ENCODE measurements at places on chromosomes 4 and X.
A peak's percentile ranks its signal among the peaks of the same experiment; 100 is the strongest.

DNA sequence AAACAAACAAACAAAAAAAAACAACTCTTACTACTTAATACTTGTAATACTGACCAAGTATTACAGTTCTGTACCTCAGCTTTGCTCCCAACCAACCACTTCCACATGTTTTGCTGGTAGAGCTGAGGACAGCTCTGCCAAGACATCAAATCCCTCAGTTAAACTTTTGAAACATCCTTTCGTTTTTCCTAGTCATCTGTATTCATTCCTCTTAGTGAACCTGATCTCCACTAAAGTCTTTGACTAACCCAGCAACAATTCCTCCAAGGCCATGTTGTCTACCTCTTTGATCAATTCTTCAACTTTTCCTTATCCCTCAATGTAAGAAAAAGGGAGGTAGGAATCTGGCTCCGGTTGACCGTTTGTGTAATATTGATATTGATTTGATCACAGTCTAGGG lies 247.5 kb downstream of the ARHGAP24 start:
- DNase-seq: no peak

DNA sequence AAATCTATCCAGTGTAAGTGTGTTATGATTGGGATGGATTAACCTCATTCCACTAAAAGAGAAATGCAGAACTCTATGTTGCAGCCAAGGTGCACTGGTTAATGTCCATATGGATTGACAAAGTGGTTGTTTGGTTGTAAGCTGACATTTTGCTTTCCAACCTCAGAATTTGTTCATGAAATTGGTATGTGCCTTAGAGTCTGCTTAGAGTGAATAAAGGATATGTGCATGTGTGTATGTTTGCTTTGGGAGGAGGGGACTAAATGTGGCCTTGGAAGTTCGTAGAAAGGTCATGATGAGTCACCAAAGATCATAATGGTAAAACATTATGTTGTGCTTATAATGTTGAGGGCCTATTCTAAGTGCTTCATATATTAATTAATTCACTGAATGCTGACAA lies 44.1 kb upstream of the MBNL3 start:
- DNase-seq: no peak

- DNase-seq: peak; percentile 37
Measured at GRCh38 chr4:66575008-66575696, 904.9 kb upstream of the EPHA5 start.

DNA sequence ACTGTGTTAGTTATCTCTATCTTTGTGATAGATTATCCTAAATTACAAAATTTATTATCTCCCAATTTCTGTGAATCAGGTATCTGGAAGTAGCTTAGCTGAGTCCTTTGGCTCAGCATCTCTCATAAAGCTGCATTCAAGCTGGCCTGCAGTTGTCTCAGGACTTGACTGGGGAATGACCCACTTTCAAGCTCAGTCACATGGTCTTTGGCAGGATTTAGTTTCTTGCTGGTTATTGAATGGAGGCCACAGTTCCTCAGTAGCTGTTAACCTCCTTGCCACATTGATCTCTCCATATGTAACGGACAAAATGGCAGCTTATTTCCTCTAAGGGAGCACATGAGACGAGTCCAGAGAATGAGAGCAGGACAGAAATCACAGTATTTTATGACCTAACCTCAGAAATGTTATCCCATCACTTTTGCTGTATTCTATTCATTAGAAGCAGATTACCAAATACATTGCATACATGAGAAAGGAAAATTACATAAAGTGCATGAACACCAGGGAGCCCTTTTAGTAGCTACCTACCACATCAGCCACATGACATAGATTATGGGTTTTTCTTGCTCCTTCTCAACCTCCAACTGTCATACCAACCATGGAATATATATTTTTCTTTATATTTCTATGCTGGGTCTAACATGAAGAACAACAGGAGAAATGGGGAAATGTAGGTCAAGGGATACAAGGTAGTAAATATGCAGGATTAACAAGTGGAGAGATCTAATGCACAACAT lies 730.1 kb downstream of the CCSER1 start:
- DNase-seq: no peak

DNA sequence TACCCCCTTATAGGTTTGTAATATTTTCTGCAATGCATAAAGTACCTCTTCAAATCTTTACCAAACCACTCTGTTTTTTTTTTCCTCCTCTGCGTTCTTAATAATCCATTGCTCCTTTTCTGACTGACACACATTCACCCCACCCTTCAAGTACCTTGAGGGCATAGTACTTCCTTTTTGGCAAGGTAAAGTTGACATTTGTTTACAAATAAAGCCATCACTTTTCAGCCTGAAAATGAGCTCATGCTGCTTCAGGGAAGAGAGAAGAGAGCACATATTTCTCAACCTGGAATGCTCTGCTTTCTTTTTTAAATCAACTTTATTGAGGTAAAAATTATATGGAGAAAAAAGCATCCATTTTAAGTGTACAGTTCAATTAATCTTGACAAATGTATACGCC lies 113.9 kb downstream of the AGTR2 start:
- DNase-seq: no peak

GRCh38 chrX:40952855-40953254 lies 132.4 kb upstream of the USP9X start:
- DNase-seq: no peak

DNA sequence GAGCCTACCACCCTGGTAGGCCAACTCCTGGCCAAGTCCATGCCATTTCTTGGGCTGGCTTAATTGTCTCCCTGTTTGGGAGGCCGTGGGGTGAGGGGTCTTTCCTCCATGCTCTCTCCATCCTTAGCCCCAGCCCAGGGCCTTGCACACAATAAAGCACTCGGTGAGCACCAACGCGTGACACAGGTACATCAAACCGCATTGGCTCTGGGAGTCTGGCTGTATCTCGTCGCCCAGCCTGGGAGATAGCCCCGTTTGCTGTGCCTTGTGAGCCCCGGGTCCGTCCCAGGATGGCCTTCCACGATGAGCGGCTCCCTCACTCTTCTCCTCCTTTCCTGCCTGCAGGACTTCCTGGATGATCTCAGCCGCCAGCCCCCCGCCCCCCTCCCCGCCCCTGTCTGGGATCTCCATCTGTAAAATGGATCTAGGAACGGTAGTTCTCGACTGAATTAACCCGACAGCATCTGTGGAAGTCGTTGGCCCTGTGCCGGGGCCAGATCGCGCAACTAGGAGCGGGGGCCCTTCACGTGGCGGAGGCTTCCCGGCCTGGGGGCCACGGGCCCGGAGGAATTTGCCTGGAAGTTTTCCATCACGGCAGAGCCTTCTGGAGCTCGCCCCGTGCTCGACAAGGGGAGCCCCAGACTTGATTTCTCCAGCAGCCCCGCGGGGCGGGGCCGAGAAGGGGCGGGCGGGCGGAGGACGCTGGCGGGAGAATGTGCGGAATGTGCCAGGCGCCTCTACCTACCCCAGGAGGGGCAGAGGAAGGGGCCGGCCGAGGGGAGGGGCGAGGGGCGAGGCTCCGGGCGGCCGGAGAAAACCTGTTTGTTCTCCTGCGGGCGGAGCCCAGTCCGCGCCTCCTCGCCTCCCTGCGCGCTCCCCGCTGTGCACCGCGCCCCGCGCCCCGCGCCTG lies at the start of gene ZNF185:
Gene ZNF185 (plus strand): TSS at position 846 of the 910 bp plus-strand sequence. CDS start 16,423 bp downstream, outside the sequence.
- DNase-seq: no peak

- no peak for DNase-seq
Measured at GRCh38 chr4:33187035-33187434, 2466.9 kb downstream of the PCDH7 start.

DNA sequence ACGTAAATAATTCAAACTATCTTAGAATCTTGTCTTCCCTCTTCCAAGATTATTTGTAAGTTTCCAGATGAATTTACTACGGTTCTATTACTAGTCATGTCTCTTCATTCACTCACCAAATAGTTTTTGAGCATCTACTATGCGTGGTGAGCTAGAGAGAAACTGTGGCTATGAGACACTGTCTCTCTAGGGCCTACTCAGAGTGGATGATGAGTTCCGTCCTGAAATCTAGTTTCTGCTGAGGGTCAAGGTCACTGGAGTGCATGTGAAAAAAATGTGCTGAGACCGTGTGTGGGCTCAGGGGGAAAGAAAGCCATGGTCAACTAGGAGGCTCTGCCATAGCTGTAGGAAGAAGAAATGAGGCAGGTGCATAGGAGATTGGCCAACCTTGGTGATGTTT lies 320.2 kb upstream of the GATB start:
- no peak for DNase-seq

DNA sequence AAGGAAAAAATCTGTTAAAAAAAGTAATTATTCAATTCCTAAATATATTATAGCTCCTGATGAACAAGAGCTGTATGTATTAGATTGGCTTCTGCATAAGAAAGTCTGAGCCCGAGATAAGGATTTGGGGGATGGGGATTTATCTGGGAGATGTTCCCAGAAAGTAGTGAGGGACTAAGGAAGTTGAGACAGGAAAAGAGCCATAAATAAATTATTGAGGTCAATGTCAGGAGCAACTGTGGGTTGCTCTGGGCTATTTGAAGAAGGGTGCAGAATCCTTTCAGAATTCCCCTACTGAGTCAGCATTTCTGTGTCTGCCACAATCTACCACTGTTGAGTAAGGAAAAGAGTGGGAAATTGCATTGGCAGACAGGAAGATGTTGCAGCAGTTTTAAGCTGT lies 3.1 kb upstream of the TDO2 start:
- DNase-seq: peak; percentile 89

DNA sequence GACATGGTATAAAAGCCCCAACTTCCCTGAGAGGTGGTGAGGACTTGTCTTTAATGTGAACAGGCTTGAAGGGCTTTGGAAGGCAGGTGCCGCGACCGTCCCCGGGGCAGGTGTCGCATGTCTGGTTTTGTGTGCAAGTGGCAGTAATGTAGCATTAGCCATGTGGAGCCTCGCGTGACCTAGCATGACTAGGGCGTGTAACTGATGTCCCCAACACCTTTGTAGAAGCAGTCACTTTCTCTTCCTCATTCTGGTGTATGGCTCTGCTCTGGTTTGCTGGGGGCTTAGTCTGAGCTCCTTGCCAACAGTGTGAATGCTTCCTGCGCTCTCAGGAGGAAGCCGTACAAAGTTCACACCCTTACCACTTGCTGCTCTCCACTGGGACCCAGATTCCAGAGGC lies 145.7 kb downstream of the AMMECR1 start:
- DNase-seq: no peak

- no peak for DNase-seq
Measured at GRCh38 chr4:166277853-166278252, 404.8 kb downstream of the TLL1 start.

GRCh38 chr4:71944956-71945355 lies 86.8 kb upstream of the NPFFR2 start:
- no peak for DNase-seq

GRCh38 chr4:24330573-24330972 lies 253.8 kb downstream of the DHX15 start:
- DNase-seq: peak; percentile 55

DNA sequence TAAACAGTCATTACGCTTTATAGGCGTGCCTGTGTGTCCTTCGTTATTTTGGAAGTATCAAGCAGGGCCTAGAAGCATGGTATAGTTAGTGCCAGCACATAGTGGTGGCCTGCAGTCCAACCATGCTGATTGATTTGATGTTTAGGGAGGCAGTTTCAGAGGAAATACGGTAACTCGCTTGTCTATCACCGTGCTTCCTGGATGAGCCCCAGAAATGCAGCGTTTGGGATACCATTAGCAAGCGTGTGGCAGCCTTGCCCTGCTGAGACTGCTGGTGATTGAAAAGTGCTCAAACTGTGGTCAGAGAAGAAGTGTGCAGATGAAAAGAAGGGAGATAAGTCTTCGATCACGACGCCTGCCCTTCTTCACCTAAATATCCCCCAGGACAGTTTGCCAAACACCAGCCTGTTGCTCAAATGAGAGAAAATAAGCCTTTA lies 158.4 kb downstream of the CHIC2 start:
- DNase-seq: peak; percentile 73

DNA sequence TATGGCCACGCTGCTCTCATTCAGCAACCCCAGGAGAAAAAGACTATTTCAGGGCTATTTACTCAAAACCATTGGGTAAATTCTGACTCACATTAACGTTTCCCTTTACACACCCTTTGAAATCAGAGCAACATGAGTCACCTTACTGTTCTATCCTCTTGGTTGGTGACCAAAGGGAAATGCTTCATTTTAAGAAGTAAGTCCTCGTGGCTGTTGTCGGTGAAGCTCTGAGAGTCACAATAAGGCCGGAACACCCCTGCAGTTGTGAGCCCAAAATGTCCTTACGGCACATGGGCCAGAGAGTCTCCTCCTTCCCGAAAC lies 56.3 kb upstream of the SPRY1 start:
- DNase-seq: peak; percentile 66

GRCh38 chr4:168541266-168541953 lies 44.6 kb downstream of the PALLD start:
- peak; percentile 48 for DNase-seq

DNA sequence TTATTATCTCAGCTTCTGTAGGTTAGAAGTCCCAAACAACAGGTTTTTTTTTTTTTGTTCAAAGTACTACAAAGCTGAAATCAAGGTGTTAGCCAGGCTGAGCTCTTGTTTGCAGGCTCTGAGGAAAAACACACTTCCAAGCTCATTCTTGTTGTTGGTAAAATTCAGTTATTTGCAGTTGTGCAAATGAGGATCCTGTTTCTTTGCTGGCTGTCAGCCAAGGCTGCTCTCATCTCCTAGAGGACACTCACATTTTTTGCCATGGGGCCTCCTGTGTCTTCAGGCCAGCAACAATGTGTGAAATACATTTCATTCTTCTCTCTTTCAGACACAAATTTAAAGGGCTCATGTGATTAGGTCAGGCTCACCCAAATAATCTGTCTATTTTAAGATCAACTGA lies 60.3 kb upstream of the HSD17B10 start:
- DNase-seq: peak; percentile 41

DNA sequence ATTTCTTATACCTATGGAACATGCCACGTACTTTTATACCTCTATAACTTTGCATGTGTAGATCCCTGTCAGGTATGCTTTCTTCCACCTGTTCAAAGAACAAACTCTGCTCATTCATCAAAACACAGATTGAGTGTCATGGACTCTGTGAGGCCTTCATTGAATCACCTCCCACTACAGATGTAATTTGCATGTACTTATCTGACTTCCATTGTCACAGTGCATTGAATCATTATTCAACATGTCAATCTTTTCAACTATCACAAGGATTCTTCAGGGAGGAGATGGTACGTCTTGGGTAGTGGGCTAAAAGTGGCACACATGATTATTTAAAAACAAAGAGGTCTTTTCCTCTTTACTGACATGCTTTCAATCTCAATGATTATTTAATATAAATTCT lies 24.1 kb downstream of the SPOCK3 start:
- no peak for DNase-seq

GRCh38 chrX:112696481-112696880 lies 16.7 kb upstream of the LHFPL1 start:
- DNase-seq: no peak

DNA sequence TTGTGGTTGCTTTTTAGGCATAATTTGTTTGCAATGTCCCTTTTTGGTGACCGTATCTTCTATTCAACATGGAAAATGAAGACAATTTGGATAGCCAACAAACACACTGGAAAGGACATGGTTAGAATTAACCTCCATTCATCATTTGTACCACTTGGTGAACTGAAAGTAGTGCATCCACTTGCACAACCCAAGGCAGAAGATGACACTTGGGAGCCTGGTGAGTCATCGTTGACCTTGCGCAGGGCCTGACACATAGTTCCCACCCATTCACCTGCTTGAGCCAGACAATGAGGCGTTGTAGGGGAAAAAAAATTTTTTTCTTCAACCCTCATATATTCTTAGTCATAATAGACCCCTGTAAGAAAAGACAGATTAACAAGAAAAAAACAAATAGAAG lies 32.4 kb downstream of the EGF start:
- DNase-seq: no peak
